ENCODE measurements at places on chromosomes 12 and 14.
A peak's percentile ranks its signal among the peaks of the same experiment; 100 is the strongest.

DNA sequence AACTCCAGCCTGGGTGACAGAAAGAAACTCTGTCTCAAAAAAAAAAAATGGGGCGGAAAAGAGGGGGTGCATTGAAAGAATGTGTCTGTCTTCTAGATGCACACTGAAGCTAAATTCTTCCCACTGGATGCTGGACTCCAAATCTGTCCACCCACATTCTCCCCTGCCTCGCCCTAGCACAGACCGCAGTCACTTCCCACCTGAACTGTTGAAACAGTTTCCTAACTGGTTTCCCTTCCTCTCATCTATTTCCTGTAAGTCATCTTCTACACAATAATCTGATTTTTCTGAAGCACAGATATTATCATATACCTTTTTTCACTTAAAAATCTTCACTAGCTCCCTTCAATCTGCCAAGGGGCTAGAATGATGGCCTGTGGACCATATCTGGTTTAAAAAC is 1.5 kb upstream of the HCAR1 start:
- no peak for DNase-seq

- DNase-seq: no peak
Observed at GRCh38 chr14:94480809-94481208, 4.8 kb upstream of the SERPINA9 start.

- DNase-seq: no peak
Observed at GRCh38 chr12:11973396-11973795, 97.3 kb upstream of the BCL2L14 start.

DNA sequence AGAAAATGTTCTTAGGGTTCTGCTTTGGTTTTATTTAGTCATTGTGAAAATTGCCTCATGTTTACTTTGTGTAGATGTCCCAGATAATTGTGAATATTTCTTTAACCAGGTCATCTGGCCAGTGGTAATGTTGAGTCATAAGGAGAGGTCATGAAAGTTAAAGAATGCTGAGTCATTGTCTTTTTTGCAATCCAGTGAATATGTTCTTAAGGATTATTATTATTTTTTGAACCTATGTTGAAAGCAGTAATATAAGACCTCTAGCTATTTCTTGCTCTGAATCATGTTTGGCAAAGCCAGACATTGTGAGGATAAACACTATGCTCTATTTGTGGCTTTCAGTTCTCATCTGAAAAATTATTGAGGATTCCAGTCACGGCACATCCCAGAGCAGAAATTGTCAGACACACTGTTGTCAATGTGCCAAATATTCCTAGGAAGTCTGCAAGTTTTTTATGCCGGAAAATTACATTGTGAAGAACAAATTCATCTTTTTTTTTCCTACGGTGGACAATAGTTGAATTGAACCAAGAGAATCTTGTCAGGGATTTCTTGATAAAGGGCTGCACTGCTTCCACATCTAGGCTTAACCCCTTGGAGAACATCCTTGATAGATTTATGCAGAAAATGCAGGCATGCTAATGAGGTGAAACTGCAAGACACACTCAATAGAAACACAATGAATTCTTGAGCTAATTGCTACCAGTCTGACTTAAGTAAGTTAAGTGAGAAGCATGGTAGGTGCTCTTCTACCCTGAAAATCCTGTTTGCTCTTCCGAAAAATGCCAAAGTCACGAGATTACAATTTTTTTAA is 369.6 kb downstream of the ATP23 start:
- DNase-seq: peak; percentile 93

- DNase-seq: no peak
Observed at GRCh38 chr14:101502761-101503392, 58.4 kb upstream of the DIO3 start.

DNA sequence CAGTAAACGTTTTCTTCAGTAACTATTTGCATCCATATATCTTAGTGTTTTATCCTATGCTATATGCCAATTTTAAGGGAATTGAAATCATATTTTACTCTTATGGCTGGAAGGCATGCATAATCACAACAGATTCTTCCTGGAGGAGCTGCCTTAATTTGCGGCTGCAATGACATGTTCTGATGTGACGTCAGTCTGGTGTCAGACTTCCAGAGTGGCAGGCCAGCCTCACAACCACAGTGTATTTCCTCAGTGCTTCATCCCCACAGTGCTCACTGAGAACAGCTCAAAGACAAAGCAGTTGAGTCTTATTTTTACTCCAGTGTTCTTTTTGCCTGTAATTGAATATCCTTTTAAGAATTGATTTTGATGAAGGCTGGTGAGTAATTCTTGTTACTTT is 107.1 kb downstream of the PLEKHA5 start:
- DNase-seq: no peak

- no peak for DNase-seq
Observed at GRCh38 chr12:132546647-132547046, 56.7 kb downstream of the FBRSL1 start.

GRCh38 chr12:39581592-39581991 is 38.0 kb downstream of the ABCD2 start:
- peak; percentile 15 for DNase-seq

DNA sequence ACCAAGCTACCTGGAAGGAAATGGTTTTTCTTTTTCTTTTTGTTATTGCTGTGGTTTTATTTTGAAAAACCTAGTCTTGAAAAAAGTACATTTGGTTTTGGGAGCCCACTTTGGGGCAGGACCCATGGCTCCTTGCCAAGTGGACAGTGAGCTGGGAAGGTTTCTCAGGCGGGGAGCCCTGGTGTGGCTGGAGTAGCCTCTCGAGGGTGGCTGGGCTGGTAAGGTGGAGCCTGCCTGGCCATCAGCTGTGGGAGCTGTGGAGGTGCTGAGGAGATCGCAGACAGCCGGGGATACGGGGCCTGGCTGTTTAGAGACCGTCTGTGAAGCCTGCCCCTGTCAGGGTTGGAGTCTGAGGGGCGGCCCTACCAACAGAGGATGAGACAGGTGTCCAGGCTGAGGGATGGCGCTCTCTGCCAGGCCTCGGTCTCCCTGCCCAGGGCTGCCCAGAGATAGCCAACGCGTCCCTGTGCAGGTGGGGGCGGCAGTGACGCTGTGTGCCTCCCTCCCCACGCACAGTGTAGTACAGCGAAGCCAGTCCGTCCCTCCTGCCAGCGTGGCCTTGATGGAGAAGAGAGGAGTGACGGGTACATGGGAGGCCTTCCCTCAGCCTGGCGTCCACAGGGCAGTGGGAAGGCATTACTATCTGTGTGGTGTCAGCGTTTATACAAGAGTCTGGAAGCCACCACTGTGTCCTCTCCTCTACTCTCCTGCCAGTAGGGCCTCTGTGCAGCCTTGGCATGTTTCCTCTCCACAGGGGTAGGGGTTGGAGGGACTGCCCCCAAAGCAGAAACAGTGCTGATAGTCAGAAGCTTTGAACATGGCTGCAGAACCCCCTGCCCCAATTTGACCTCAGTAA is 5.9 kb downstream of the RIN3 start:
- DNase-seq: no peak

DNA sequence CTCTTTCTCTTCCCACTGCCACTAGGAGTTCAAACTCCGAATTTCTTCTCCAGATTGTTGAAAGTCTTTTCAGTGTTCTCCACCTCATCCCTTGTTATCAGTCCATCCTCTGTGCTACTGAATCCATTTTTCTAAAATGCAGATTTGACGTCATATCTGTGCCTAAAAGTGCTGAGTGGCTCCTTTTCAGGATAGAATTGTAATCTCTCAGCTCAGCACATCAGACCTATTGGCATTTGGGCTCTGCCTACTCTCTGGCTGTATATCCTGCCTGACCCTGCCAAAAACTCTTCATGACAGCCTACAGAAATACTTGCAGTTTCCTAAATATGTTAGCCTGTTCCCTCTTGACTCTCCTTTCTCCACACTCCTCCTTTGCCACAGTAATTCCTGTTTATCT is 1.1 kb upstream of the RABGGTA start:
- DNase-seq: no peak

GRCh38 chr12:125145196-125145595 is 80.0 kb downstream of the AACS start:
- DNase-seq: no peak

DNA sequence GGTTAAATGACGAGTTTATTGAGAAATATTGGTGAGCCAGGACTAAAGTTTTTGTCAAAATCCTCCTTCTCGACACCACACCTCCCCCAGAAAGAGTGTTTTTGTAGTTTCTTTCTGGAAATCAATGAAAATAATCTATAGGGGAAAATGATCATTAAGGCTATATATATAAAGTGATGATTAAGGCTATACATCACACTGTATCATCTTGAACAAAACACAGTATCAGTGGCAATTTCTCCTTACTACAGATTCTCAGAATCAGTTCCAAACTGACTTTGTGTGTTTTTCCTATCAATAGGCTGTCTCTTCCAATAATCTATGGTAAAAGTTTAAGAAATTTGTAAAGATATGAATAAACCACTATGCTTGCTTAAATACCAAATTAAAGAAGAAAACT is 81.7 kb downstream of the IFNG-AS1 start:
- no peak for DNase-seq

DNA sequence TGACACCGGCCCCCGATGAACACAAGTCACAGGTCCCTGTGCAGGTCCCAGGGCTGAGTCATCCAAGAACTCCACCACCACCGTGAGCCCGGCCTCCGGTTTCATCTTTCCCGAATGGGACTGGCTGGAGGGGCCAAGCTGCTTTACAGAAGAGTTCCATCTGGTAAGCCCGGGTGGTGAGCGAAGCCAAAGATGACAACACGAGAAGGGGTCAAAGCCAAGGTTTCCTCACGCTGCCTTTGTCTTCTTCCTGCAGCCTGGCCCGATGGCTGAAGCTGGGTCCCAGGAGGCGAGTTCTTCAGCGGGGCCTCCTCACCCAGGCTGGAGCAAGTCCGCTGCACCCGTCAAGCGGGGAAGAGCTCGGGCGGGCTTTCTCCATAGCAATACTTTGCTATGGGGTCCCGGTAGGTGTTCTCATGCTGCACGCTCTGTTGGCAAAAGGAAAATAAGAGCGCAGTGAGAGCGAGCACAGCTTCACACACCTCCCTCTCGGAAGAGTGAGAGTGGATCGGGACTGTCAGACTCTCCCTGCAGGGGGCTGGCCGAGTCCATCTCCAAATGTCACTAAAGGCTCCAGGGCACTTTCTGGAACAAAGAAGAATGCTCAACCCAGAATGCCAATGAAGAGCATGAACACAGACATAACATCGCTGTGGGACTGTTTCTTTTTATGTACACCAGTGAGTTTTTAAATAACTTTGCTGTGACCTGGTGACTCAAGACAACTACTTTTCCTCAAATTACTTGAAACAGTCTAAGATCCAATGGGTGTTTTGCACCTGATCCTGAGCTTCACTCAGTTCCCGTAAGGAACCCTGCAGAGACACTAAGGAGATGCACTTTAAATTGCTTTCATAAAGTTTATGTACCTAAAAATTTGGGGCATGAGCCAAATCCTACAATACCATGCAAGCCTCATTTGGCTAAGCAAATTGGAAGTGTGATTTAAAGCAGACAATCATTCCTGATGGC is 20.1 kb downstream of the SPRING1 start:
- DNase-seq: no peak

DNA sequence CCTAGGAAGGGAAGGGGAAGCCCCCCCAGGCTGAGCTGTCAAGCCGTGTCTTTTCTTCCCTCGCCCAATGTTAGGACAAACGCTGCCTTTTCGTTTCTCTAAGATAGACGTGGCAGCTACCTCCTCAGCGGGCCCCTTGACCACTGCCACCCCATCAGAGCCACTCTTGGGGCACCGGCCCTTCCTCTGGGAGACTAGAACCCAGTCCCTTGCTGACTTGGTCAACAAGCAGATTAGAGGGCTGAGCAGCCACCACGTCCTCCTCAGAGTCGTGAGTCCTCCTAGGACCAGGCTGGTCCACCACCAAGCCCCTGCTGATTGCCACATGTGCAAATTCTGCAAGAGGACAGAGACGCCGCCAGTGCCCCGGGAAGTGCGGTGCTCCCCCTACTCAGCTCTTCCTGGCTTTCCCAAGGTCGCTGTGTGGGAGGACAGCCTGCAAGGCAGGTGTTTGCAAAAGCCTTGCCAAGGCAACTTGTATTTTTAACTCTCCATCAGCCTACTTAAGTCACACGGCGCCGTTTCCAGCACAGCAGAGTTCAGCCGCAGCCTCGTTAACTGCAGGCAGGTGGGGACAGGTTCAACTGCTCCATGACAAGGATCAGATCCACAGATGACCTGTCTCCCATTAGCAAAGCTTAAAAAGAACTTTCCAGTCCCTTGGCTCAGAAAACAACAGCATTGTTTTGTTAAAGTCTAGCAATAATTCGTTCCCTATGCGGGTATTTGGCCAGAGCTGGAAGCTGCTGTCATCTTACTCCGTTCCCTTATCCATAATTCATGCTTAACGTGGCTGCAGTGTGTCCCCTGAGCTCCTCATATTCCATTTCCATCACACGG is 65.6 kb downstream of the TESC start:
- no peak for DNase-seq

- DNase-seq: no peak
Observed at GRCh38 chr12:124848621-124849380, 14.9 kb downstream of the SCARB1 start.

DNA sequence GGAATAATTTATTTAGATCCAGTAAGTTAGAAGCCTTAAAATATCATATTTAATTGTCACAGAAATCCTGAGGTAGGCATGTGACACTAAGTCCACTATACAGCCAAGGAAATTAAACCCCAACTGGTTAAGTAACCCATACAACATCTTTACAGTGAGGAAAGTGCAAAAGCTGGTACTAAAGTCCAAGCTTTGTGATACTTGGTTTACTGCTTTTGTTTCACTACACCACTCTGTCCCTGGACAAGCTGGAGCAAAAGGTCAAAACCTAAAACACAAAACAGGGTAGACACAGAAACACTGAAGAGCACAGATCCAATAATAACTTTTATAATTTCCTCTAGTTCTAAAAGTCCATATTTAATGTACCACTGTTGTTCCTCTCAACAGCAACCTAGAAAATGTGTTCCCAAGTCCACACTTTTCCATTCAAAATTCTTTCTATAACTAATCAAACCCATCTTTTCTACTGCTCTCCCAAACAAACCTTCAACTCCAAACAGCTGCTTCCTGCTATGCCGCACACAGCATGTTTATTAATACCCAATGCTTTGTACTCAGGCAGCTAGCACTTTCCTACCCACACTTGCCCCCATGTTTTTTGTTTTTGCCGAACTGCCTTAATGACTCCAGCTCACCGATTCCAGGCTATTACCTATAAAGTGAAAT is 90.9 kb downstream of the MED13L start:
- DNase-seq: peak; percentile 47

- no peak for DNase-seq
Observed at GRCh38 chr12:22329621-22330020, 4.9 kb downstream of the ST8SIA1 start.

GRCh38 chr14:92926180-92926845 is 3.4 kb downstream of the CHGA start:
- no peak for DNase-seq

- DNase-seq: no peak
Observed at GRCh38 chr12:90519285-90519684, 435.7 kb downstream of the CCER1 start.

Data from kidney capillary endothelial cell (primary cell).